Hepatic stellate cell (primary cell): ENCODE measurements at places on chromosomes 5 and 9.

- DNase-seq, result no peak
Observed at GRCh38 chr9:134617246-134617645, 24.4 kb upstream of the COL5A1 start.

GRCh38 chr5:83077662-83078261 lies 415 bp downstream of the XRCC4 start:
- no peak for DNase-seq

DNA sequence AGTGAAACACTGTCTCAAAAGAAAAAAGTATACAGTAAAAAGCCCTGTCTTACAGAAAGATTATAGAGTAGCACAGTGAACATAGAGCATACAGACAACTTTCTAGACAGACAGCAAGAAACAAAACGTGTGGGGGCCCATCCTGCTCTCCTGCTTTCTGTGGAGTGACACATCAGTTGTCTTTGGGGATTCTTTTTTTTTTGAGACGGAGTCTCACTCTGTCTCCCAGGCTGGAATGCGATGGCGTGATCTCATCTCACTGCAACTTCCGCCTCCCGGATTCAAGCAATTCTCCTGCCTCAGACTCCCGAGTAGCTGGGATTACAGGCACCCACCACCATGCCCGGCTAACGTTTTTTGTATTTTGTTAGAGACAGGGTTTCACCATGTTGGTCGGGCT lies 14.9 kb downstream of the CDHR2 start:
- DNase-seq, result no peak

DNA sequence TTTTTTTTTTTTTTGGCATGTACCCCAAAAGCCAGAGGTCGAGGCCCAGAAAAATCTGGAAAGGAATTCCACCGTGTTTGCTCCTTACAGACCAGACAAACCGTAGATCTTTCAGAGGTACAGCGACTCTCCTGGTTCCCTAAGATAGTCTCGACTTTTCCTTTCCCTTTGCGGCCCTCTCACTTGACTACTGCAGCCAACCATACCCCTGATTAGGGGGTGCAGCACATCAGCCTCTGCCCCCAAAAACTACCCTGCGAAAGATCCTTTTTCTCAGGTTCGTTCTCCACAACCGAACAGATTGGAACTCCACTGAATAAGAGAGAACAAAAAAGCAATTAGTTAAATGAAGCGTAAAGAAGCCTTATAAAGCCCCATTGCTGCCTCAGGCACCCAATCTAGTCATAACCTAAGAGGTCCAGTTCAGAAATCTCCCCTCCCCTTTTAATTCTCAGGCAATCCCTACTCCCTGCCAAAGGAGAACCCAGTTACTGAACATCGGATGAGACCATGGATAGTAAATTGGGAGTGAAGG lies 379 bp upstream of the TICAM2 start:
- no peak for DNase-seq

- no peak for DNase-seq
Observed at GRCh38 chr5:23742701-23743100, 235.3 kb downstream of the PRDM9 start.

GRCh38 chr5:72478684-72479083 lies 28.5 kb downstream of the ZNF366 start:
- DNase-seq, result no peak

DNA sequence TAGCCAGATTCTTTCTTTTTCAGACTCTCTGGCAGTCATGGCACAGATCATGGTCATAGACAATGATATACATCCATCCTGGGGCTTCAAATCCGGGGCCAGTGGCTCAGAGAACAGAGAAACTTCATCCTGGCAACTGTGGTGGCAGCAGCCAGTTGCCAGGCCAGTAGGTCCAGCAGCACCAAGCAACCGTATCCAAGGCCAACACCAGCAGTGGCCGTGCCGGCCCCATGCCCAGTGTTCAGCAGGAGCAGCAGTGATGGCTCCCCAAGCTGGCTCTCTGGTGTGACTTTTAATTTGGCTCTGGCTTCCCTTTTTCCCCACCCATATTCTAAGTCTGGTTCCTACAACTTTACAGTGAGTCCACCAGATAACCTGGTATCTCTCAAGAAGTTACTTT lies 300.5 kb downstream of the DEPDC1B start:
- DNase-seq, result no peak

DNA sequence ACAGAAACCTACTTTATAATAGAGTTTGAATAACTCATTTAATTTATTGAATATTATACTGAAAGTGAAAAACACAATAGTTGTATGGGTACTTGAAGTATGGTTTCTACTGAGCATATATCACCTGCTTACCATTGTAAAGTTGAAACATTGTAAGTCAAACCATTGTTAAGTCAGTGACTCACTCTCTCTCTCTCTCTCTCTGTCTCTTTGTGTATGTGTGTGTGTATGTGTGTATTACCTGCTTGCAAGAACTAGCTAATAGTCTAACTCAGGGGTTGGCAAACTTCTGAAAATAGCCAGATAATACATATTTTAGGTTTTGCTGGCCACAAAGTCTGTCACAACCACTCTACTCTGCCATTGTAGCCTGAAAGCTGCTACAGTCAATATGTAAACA lies 564.3 kb upstream of the ZNF608 start:
- DNase-seq, result no peak

DNA sequence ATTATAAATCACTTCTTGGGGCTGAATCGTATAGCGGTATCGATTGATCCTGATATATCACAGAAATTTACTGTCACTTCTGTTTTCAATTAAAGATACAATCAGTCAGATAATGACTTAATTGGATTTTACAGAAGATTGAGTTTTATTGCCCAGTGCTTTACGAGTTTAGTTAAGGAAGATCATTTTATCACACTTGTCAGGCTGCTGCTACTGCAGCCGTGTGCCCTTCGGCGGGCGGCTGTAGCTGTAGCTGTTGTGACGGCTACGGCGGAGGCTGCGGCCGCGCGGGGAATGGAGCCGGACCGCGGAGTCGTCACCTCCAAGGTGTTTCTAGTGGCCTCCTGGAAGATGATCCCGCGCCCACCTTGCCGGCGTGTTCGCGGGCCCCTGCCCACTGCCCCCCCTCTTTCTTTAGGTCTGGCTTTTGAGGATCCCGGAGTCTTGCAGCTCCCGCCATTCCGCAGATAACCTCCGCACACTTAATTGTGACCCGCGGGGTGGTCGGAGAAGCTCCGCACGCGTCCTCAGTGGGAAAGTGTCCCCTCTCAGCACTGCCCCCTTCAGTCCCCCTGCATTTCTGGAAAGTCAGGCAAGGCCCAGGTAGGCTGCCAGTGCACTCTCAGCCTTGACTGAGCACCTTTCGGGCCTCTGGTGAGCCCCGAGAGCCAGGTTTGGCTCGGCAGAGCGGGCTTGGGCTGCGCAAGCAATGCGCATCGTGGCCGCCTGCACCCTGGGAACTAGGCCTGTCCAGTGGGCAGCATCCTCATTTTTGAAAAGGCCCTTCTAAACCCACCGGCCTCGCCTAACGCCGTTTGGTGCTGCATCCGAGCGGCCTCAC lies 6.9 kb upstream of the DMRT3 start:
- no peak for DNase-seq

DNA sequence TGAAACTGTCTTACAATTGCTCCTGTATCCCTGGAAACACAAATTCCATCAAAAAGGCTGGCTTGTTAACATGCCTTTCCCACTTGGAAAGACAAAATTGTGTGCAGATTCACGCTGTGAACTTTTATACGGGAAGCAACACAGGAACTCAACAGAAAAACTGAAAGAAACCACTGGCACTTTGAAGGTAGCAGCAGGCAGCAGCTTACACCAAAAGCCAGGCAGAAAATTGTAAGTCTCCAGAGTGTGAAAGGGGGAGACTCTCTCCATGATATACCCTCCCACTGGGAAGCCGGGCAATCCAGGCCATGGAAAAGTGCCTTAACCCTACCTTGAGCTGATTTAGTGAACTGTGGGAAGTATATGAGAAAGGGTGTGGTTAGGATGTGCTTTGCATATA lies 943.7 kb downstream of the CDH18 start:
- DNase-seq, result no peak

DNA sequence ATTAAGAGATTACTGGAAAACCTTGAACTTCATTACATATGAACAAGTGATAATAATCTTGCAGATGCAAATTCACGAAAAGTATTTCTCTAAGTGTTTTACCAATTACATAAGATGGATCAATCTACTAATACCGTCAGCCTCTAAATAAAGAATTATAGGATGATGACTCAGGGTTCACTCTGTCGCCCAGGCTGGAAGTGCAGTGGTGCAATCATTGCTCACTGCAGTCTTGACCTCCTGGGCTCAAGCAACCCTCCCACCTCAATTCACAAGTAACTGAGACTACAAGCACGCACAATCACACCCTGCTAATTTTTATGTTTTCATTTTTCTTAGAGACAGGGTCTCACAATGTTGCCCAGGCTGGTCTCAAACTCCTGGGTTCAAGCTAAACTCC lies 56.1 kb downstream of the CHD1 start:
- no peak for DNase-seq
